Activated CD4-positive, alpha-beta T cell treated with anti-CD3 and anti-CD28 coated beads, Interleukin-2, amount 10 ng/mL, durations not matched to agents 7 days and 5 days (primary cell): ENCODE measurements at places on chromosomes 6 and 20. TPM values are rescaled to one million over a fixed set of nuclear protein-coding genes. Genes with fewer than 3 reads are reported as not detected.

ZBTB46 gene
- total RNA-seq: not detected

DNA sequence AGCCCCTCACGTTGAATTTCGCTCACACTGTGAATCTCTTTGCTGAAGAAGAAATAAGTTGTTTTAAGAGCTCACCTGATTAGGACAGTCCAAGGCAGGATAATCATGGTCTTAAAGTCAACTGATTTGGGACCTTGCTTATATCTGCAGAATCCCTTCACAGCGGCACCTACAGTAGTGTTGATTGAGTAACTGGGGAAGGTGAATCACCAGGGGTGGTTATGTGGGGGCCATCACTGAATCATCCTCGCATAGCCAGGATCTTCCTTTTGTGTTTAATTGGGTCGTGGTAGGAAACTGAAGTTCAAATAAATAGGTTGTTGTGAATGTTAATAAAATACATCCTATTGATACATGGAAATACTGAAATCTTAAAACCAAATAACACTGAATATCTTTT lies 20.2 kb upstream of the MICA start:
- no peaks in the 10 kb centered on the region for H3K36me3 ChIP-seq
- H3K27ac ChIP-seq: no peak overlapping the region
- H3K4me3 ChIP-seq: no peak overlapping the region
- peaks cover 21% of the 10 kb centered on the region for H3K27me3 ChIP-seq
- H3K4me1 ChIP-seq: no peaks in the 10 kb centered on the region
- no peak for DNase-seq

DNA sequence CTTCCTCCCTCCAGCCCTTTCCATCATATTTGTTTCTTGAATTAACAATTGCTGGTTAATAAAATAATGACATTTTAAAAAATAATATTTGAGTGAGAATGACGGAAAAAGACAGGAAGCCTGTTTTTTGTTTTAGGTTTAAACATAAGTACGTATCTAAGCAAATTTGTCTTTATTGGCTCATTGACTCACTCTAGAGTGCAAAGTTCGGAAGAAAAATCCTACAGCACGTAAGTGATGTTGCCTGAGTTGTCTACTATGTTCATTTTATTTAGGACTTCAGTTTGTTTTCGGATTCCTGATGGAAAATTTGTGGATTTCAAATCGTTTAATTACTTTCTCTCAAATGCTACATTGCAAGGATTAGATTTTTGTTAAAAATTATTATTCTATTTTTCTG lies 1435.7 kb upstream of the ADGRB3 start:
- no peaks in the 10 kb centered on the region for H3K27me3 ChIP-seq
- no peak overlapping the region for H3K4me3 ChIP-seq
- DNase-seq: no peak
- H3K27ac ChIP-seq: no peak overlapping the region

SLC22A23 gene
- 1.3 TPM for total RNA-seq

- peak overlapping the region; percentile 76 for H3K27ac ChIP-seq
- peaks cover 72% of the 10 kb centered on the region for H3K4me1 ChIP-seq
- peak overlapping the region; percentile 35 for H3K4me3 ChIP-seq
- H3K27me3 ChIP-seq: peaks cover 47% of the 10 kb centered on the region
- peak; percentile 54 for DNase-seq
Observed at GRCh38 chr20:43942667-43943285, 28.1 kb downstream of the TOX2 start.

DNA sequence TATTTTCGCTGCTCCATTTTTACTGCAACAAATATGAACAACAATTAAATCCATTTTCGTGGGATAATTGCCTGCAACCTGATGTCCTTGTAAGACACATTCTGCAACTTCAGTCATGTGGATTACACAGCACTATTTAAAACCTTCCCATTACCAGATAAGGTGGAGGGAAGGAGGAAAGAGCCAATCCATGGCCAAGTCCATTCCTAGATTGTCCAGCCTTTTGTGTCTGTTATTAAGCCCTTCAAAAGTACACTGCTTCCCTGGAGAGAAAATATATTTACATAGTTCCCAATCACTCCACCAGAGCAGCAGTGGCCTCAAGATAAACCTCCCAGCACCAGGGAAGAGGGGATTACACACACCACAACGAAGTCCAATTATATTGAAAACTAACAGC lies 347.9 kb downstream of the CDH26 start:
- H3K27ac ChIP-seq: no peak overlapping the region
- no peaks in the 10 kb centered on the region for H3K4me1 ChIP-seq
- H3K27me3 ChIP-seq: no peaks in the 10 kb centered on the region
- H3K4me3 ChIP-seq: no peak overlapping the region

GRCh38 chr6:5422321-5422915 lies 161.1 kb downstream of the FARS2 start:
- peak; percentile 35 for DNase-seq
- no peak overlapping the region for H3K4me3 ChIP-seq
- H3K27me3 ChIP-seq: no peaks in the 10 kb centered on the region

ARFGEF3 gene
- total RNA-seq: 0.06 TPM

DNA sequence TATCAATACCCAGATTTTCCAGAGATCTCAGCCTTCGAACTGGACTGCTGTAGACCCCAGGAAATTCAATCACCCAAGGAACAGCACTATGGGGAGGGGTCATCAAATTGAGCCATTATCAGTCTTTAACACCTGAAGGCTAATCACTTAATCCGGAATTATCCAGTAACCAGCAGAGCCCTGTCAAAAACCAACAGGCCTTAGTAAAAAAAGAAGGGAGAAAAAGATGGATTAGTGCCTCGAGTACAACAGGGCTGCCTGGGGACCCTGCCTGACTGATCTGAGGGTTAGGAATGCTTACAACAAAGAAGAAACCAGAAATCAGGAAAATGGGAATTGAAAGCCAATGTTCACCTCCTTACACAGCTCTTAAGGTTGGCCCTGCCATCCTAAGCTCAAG lies 7.6 kb downstream of the RRAGD start:
- H3K36me3 ChIP-seq: no peaks in the 10 kb centered on the region
- peaks cover 7% of the 10 kb centered on the region for H3K4me1 ChIP-seq
- no peak overlapping the region for H3K27ac ChIP-seq
- H3K4me3 ChIP-seq: no peak overlapping the region
- peaks cover 2% of the 10 kb centered on the region for H3K27me3 ChIP-seq

NKX2-4 gene
- not detected for total RNA-seq

GRCh38 chr20:19973961-19974629 lies 43.1 kb upstream of the NAA20 start:
- H3K36me3 ChIP-seq: no peaks in the 10 kb centered on the region
- no peak for DNase-seq
- H3K27ac ChIP-seq: no peak overlapping the region

DNA sequence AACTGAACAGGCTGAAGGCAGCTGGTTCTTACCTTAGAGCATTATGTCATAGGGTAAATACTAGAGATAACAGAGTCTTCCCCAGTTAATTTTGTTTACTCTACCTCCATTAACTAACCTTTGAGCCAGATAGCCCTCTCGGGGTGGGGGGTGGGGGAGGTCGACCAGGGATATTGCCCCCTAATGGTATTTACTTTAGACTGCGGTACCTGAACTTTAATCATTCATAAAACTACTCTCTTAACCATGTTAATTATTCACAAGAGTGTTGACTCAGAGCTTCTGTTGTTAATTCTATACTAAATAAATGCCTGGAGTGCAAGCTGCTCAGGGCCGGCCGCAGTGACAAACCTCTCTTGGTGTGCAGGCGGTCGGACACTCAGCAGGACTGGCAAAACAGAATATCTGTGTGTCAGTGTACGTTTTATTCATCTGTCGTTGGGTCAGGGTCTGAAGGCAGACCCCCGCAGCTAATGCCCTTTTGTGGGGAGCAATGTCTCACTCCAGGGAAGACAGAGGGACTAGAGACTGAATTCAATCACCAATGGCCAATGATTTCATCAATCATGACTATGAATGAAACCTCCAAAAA lies 152.4 kb upstream of the COL21A1 start:
- H3K36me3 ChIP-seq: no peaks in the 10 kb centered on the region
- H3K27me3 ChIP-seq: peaks cover 3% of the 10 kb centered on the region
- no peak overlapping the region for H3K4me3 ChIP-seq
- no peak for DNase-seq

GRCh38 chr6:21441386-21441785 lies 152.2 kb upstream of the SOX4 start:
- H3K36me3 ChIP-seq: no peaks in the 10 kb centered on the region
- H3K27me3 ChIP-seq: peaks cover 10% of the 10 kb centered on the region
- no peak overlapping the region for H3K27ac ChIP-seq
- H3K4me1 ChIP-seq: peaks cover 26% of the 10 kb centered on the region

DNA sequence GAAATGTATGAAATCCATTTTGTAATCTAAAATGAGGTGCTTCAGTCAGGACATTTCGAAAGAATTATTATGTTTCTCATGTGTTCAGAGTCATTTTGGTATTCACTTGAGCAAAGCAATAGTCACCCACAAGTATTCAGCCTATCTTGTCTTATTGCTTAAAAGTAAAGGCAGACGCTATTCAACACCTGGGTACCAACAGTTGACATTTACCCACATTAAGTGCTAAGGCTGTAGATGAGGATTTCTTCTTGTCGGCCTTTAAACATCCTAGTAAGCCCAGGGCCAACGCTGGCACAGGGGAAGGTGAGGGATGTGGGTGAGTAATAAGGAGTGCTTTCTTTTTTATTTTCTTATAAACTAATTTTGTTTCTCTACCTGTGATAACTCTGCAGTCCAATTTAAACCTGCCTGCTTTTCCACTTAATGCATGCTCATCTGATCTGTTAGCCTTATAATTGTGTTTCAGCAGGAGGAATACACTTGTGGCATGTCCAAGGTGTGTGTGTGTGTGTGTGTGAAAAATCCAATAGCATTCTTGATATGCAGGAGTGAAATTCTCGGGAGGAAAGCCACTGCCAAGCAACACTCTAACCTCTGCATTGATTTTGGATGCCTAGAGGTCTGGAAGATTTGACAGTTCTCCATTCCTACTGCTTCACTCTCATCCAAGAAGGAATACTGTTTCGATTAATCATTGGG lies 252.0 kb downstream of the SOX4 start:
- H3K4me1 ChIP-seq: peaks cover 21% of the 10 kb centered on the region
- no peak overlapping the region for H3K4me3 ChIP-seq
- no peaks in the 10 kb centered on the region for H3K27me3 ChIP-seq
- no peaks in the 10 kb centered on the region for H3K36me3 ChIP-seq
- no peak for DNase-seq

- no peak for DNase-seq
- H3K4me1 ChIP-seq: no peaks in the 10 kb centered on the region
- no peak overlapping the region for H3K4me3 ChIP-seq
- H3K36me3 ChIP-seq: peaks cover 9% of the 10 kb centered on the region
- H3K27ac ChIP-seq: no peak overlapping the region
Observed at GRCh38 chr20:37866051-37866450, 36.9 kb upstream of the VSTM2L start.

GRCh38 chr6:169427856-169428255 lies 174.2 kb upstream of the THBS2 start:
- DNase-seq: no peak
- no peak overlapping the region for H3K4me3 ChIP-seq
- H3K4me1 ChIP-seq: no peaks in the 10 kb centered on the region
- H3K27me3 ChIP-seq: no peaks in the 10 kb centered on the region
- H3K27ac ChIP-seq: no peak overlapping the region
- H3K36me3 ChIP-seq: no peaks in the 10 kb centered on the region

GRCh38 chr6:111639266-111639665 lies 33.6 kb upstream of the TRAF3IP2 start:
- no peak for DNase-seq
- no peak overlapping the region for H3K27ac ChIP-seq
- no peak overlapping the region for H3K4me3 ChIP-seq
- no peaks in the 10 kb centered on the region for H3K36me3 ChIP-seq

- DNase-seq: no peak
- H3K36me3 ChIP-seq: peaks cover 8% of the 10 kb centered on the region
- peaks cover 38% of the 10 kb centered on the region for H3K4me1 ChIP-seq
- peak overlapping the region; percentile 95 for H3K4me3 ChIP-seq
- H3K27ac ChIP-seq: peak overlapping the region; percentile 100
Observed at GRCh38 chr6:5259428-5259827, 1.3 kb downstream of the LYRM4 start.

GRCh38 chr20:45341579-45341938 lies 6.7 kb downstream of the SDC4 start:
- no peak overlapping the region for H3K27ac ChIP-seq
- peaks cover 14% of the 10 kb centered on the region for H3K4me1 ChIP-seq
- no peaks in the 10 kb centered on the region for H3K27me3 ChIP-seq

ALDH8A1 gene
- total RNA-seq: 1.0 TPM
